ENCODE measurements at places on chromosomes 16 and 17.

DNA sequence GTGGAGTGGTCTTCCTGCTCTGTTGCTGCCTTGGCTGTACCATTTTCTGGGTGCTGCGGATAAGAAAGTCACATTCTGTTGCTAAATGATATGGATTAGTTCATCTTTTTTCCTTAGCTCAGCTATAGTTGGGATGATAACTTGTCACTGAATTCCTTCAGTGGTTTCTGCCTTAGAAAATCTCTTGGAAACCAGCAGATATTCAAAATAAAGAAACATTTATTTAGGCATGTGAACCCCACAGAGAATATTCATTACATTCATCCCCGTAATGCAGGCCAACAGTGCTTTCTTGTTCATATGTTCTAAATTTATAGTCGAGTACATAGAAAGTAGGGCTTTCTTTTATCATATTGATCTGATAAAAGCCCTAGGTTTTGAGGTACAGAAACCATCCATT, 151.3 kb downstream of the CYB561 start:
- no peak for DNase-seq

- no peak for DNase-seq
Observed at GRCh38 chr16:65070831-65071432, 50.9 kb downstream of the CDH11 start.

DNA sequence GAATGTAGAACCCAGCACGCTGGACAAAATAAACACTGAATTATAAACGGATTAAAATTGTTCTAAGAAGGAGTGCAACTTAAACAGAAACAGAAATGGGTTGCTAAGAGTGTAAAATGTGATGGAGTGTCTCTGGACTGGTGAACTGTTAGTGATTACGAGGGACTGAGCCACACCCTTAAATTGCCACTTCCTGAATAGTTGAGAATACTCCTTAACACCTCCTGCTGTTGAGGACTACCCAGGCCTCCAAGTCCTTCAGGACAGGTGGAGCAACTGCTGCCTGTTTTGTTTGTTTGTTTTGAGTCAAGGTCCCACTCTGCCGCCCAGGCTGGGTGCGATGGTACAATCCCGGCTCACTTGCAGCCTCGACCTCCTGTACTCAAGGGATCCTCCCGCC, 25.8 kb upstream of the IRF8 start:
- no peak for DNase-seq

DNA sequence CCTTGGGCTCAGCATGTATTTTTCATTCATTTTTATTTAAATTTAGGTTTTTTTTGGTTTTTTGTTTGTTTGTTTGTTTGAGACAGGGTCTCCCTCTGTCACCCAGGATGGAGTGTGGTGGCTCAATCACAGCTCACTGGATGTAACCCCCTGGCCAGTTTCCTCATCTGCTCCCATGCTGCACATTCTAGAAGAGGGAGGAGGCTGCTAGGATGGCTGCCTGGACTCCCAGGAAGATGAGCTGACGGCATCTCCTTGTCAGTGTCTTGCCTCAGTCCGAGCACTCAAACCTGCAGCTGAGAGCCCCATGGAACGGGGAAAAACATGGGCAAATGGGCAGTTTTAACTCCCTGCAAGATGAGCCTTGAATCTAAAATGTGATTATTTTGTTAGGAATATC, 7.5 kb downstream of the MEAK7 start:
- DNase-seq: no peak

GRCh38 chr17:81533339-81534141, 5.4 kb downstream of the FSCN2 start:
- DNase-seq: no peak

DNA sequence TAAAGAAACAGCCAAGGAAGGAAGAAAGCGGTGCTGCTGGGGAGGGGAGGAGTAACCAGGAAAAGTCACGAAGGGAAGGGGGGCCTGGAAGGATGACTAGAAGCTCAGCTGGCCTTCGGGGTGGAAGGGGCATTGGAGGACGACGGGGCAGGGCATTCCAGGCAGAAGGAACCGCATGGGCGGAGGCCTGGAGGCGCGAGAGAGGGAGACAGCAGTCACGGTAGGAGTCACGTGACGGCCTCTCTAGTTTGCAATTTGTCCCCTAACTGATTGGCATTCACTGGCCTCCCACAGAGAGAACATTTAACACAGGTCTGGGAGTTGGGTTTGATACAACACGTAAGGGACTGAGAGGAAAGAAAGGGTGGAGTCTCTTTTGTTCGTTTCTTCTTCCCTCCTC, 63.9 kb downstream of the RTN4RL1 start:
- DNase-seq: no peak

GRCh38 chr16:84763629-84764028, 56.2 kb upstream of the CRISPLD2 start:
- DNase-seq: no peak

GRCh38 chr17:55198690-55199370, 65.9 kb upstream of the HLF start:
- no peak for DNase-seq

DNA sequence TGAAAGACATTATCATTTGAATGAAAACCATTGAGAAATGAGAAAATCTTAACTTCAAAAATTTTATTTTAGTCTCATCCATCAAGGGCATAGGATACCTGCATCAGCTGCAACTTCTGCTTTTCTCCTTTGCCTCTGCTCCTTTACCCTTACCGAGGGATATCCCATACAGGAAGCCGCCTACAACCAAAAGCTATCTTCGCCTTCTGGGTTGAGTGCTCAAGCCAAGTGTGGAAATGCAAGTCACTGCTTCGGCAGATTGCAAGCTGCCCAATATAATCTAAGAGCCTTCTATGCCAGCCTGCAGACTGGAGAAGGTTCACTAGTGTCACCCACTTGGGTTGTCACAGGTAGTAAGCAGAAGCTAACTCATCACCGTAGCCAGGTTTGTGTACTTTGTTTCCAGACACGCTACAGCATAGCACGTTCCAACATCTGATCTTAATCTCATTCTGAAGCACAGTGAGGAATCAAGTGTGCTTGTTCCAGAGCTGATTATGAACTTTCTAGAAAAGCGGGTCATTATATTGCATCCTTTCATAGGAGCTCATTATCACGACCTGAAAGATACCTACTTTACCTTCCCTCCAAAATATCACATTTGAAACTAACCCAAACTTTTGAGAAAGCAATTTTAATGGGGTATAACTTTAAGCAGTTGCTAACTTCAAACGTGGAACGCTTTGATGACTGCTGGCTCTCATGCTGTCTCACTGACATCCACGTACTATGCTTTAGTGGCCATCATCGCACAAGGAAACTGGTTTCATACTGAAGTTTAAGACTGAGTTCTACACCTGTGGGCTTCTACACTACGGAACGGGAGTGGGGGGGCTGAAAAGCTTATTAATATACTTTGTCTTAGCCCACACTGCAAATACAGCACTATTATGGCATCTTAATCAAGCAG, 8.0 kb upstream of the UNK start:
- no peak for DNase-seq

- DNase-seq: no peak
Observed at GRCh38 chr16:58378401-58378800, 13.9 kb upstream of the GINS3 start.

GRCh38 chr17:81249223-81250040, 10.3 kb downstream of the NDUFAF8 start:
- DNase-seq: no peak

GRCh38 chr17:76419576-76420260, 33.2 kb downstream of the UBE2O start:
- no peak for DNase-seq

Data from stimulated activated CD4-positive, alpha-beta T cell treated with anti-CD3 and anti-CD28 coated beads, Interleukin-12 subunit alpha, Interleukin-12 subunit beta, amount 100 ng/mL, for 48 hours (primary cell).